ENCODE measurements at places on chromosomes 1 and 21. TPM values are rescaled to one million over a fixed set of nuclear protein-coding genes. Genes with fewer than 3 reads are reported as not detected.

Gene SLC35F3
- polyA plus RNA-seq: 0.42 TPM

Gene SIK1
- polyA plus RNA-seq: 2.7 TPM

Gene C1orf141
- 0.26 TPM for polyA plus RNA-seq

GRCh38 chr1:188582911-188583532 is 1754.3 kb downstream of the PLA2G4A start:
- no peak for DNase-seq

GRCh38 chr1:37255136-37255795 is 219.1 kb upstream of the ZC3H12A start:
- DNase-seq: peak; percentile 42
